ENCODE measurements at places on chromosomes 4 and X.

DNA sequence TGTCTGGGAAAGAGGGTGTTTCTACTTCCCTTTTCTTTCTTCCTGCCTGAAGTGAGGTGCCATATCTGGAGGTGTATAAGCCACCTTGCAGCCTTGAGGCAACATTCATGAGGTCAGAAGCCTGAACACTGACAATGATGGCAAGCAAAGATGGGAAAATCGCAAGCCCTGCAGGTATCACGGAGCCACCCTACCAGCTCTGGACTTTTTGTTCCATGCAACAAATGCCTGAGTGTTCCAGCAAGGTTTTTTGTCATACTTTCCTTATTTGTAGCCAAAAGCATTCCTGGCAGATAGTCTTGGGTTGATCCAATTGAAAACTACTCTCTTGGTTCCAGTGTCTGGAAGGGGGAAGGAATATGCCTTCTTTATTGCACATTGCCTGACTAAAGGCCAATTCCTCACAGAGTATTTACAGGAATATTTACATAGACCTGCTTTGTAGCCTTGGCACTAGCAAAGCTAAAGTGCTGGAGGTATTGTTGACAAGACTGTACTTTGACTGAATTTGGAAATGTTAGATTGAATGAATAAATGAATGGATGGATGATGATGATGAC lies 14.4 kb upstream of the SOD3 start:
- DNase-seq, result no peak

DNA sequence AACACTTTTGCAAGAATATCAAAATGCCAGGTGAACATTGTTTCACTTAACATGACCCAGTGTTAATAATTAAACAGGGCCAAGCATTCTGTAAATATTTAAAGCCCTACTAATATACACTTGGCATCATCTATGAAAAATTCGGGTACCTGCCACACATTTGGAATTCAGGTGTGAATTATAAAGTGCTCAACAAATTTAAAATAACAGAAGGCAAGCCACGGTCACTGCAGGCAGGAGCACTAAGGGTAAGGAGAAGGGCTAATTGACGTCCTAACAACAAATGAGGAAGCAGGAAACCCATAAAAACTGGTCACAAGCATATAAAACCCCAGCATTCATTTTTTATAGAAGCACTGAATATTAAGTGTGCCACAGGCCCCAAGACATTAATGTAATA lies 43.8 kb upstream of the CPEB2 start:
- DNase-seq, result peak; percentile 13

DNA sequence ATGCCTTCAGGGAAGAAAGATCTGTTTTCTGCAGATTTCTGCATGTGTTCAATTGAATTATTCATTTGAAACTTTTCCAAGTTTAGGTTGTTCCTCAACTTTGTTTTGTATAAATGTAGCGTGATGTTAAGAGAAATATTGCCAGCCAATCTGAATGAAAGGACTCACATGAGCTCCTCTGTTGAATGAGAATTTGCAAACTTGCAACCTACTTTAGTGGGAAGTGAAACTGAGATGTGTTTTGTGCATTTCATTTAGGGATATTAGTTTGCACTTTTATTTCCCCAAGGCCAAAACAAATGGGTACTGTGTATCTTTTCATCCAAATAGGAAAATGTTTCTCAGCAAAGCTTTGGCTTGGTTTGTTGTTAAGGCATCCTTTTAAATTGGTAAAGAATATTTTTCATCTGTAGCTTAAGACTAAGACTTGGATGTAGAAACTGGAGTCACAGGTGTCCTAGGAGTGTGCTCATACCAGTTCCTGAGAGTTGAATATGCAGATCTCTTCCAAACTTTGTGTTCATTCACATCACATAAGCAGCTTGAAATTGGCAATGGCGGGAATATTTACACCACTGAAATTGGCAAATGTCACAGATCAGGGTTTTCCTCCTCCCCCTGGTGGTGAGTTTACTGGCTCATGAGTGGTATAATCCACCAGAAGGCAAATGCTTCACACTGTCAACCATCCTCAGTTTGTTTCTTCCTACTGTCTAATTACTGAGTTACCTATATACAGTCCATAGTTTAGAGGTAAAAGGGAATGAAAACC lies 193.6 kb upstream of the BANK1 start:
- no peak for DNase-seq

GRCh38 chr4:164800786-164801185 lies 46.9 kb downstream of the SMIM31 start:
- DNase-seq, result no peak

DNA sequence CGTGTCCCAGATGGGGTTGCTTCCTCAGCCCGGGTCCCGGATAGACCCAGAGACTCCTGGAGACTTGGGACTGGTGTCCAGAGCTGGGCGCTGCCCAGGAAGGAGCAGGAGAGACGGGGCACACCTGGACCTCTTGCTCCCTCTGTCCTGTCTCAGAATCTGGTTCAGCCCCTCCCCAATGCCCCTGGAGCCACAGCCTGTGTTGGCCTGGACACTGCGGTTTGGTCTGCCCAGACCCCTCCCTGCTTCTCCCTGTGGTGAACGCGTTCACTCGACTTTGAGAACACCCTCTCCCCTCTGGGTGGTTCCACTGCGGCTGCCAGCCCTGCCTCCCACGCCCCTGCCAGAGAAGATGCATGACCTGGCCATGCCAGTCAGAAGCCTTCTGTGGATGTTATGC lies 111.1 kb downstream of the HMX1 start:
- DNase-seq, result no peak

GRCh38 chr4:20773144-20773997 lies 73.1 kb downstream of the PACRGL start:
- DNase-seq, result peak; percentile 34

DNA sequence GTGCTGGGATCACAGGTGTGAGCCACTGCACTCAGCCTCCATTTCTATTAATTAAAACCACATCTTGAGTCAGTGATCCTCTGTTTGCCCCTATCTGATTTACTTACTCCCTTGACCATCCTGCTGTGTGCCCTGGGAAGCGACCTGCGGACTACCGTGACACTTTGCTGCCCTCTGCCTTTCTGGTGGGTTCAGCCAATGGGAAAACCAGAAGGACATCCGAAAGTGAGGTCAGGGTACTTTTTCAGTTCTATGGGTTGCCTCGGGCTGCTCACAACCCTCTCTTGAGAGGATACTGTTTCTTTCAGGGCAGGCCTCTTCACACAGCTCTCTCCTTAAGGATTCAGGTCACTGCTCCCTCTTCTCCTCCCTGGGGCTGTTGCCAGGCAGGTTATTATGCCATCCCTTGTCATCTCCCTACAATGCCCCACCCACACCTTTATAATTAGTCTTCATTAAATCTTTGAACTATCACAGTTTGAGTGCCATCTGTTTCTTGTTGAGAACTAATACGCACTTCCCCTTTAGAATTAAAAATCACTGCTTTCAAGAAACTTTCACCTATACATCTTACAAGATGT lies 21.4 kb downstream of the PLAC8 start:
- DNase-seq, result no peak

DNA sequence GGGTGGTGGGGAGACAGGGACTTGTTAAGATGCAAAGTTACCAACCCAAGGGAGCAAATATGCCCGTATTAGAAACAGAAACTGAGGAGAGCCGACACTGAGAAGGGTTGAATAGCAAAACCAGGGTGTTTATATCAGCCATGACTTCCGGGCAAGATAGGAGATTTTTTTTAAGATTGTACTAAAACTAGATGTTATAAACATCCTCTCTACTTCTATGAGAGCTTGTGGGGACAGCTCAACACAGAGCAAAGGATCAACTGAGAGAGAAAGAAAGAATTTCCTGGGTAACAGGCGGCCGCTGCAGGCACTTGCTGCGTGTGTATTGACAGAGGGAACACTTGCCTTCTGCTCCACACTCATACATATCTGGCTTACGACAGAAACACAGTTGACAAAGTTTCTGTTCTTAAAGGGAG lies 49.1 kb upstream of the FBXW7 start:
- DNase-seq, result no peak

DNA sequence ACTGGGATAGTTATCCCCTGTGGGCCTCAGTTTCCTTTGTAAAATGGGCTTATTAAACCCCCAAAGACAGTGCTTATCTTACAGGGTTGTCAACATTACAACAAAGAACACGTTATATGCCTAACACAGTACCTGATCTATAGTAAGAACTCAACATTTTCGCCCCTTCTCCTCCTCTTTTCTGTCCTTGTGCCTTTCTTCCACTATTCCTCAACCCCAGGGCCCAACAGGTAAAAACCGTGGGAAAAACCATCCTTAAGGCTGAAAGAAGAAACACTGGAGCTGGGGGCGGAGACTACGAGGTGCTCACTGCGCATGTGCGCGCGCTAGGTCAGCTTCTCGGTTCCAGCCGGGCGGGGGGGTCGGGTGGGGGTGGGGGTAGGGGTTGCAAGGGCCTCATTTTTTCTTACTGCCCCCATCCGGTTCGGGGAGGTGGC lies 426 bp upstream of the XIAP start:
- peak; percentile 67 for DNase-seq

- peak; percentile 27 for DNase-seq
Observed at GRCh38 chr4:2251795-2252529, 9.9 kb downstream of the MXD4 start.

DNA sequence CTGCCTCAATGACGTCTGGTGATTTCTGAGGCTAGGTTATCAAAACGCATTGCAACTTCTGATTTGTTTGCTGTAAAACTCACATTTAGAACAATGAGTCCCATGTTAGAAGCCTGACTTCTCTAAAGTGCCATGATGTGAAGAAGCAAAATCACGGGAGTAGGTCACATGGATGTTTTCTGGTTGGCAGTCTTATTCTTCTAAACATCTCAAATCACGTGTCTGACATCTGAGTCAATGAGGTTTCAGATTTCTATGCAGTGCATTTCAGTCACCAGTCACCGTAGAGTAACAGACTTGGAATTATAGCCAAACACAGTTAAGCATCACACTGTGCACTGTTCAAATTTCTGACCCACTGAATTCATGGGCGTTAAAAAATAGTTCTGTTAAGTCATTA lies 482.1 kb downstream of the TMA16 start:
- no peak for DNase-seq

GRCh38 chr4:60463857-60464502 lies 736.1 kb upstream of the ADGRL3 start:
- DNase-seq, result peak; percentile 17

DNA sequence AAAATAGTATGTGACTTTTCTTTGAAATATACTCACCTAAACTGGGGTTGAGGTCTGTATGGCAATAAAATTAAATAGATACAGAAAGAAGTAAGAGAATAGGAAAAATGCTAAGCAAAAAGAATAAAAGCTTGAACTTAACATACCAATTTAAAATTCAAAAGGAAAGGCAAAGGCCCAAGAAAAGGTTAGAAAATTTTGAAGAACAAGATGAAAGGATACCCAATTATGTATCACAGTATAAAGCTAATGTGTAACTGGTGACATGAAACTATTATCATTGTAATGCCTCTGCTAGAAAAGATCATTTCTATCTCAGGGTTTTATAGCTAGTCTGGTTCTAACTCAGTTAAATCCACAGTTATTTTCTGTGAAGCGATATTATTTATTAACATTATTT lies 99.1 kb downstream of the PDLIM5 start:
- DNase-seq, result no peak

DNA sequence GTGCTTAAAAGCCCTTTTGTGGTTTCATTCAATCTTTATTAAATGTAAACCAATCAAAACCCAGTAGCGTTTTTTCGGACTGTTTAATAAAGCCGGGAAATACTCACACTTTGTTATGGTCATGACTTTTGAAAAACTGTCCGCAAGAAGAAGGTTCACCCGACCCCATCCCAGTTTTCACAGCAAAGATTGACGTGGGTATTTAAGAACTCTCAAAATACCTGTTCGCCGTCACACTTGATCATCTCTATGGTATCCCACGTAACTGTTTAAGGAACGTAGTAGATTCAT lies 20.9 kb downstream of the ETDB start:
- no peak for DNase-seq
